ENCODE measurements at places on chromosomes 3 and 15. TPM values are rescaled to one million over a fixed set of nuclear protein-coding genes. Genes with fewer than 3 reads are reported as not detected.

DNA sequence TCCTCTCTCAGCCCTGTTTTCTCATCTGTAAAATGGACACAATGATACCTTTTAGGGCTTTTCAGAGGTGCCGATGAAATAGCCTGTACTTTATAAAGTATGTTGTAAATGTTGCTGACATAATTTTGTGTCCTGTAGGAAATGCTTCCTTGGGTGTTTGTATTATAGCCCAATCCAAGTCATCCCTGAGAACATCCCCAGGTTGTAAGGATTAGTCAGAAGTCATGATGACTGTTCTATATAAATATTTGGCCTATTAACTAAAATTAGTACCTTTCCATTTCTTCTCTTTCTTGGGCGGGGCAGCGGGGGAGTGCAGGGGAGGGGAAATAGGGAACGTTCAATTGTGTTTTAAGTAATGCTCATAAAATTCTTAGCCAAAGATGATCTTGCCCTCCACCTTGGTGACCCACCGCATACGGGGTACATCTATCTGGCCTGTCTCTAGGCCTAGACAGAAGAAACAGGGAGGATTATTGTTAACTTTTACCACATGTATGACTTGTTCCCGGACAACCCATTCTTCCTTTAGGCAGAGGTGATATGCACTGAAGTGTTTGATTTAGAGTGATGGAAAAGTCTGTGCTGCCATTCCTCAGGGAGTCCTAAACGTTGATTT lies 120.7 kb downstream of the VGLL4 start:
- DNase-seq = no peak

DNA sequence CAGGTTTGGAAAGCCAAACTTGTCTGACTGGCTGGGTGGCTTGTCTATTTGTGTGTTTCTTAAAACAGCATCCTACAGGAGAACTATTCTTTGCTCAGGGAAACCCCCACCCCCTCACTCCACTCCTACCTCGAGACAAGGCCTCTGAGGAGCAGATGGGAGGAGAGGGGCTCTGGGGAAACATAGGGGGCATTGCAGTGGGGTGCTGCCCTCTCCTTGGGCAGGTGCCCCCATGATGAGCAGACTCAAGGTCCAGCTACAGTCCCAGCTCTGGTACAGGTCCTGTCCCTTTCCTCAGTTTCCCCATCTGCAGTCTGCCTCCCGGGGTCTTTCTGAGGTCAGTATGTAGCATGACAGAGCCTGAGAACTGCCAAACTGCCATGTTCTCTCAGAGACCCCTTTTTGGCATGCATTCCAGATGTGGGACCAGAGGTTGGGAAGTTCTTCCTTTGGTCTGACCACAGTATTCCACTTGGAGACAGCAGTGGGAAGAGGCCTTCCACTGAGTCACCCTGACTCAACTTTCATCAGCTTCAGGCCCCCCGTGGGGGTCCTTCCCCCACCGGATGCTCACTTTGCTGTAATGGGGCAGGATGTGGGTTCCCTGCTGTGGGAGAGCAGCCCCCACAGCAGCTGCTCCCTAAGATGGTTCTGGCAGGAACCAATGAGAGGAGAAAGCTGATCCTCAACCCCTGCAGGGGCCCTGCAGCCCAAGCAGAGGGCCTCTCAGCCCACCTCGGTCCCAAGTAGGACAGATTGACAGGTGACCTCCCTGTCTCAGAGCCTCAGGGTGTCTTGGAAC lies 32.3 kb upstream of the CYP11A1 start:
- DNase-seq = no peak

DNA sequence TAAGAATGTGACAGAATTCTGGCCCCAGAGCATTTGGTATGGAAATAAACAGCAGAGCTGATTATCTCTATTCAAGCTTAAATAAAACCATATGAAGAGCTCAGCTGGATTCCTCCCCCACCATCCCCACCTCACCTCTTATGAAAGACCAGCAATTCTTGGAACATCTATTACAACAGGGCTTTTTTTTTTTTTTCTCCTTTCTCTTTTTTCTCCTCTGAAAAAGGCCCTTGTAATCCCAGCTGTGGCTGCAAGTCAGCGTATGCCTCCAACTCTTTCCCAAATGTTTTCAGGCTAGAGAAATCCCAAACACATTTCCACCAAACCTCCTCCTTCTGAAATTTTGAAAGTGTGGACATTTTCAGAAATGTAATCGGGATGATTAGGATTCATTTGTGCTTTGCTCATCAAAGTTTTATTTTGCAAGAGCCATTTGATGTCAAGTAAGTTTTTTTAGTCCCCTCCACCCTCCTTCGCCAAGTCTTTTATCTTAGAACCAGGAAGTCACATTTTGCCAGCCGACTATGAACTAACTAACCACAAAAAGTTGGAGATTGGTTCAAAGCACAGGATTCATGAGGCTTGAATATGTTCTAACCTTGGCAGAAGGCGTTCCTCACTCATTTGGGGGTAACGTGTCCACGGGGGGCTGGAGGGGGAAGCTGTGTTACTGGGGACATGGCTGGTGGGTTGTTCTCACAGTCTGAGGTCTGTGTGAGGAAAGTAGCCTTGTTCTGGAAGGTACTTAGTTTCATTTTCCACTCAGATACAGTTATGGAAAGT lies 142.0 kb upstream of the PDZRN3 start:
- no peak for DNase-seq

- peak; percentile 82 for DNase-seq
These were observed at the start of gene MON1A for GRCh38 chr3:49929291-49930167. MON1A (minus strand) TSS chr3:49929811; CDS start chr3:49913346, 16,465 bp downstream.

DUOXA2 gene
- total RNA-seq = not detected

RLBP1 gene
- total RNA-seq = not detected

SLC51A gene
- not detected for total RNA-seq

Measured in natural killer cell (primary cell).